ENCODE measurements at places on chromosomes 3 and 15.

GRCh38 chr3:146511402-146512134 is 32.8 kb downstream of the PLSCR1 start:
- no peak for DNase-seq

DNA sequence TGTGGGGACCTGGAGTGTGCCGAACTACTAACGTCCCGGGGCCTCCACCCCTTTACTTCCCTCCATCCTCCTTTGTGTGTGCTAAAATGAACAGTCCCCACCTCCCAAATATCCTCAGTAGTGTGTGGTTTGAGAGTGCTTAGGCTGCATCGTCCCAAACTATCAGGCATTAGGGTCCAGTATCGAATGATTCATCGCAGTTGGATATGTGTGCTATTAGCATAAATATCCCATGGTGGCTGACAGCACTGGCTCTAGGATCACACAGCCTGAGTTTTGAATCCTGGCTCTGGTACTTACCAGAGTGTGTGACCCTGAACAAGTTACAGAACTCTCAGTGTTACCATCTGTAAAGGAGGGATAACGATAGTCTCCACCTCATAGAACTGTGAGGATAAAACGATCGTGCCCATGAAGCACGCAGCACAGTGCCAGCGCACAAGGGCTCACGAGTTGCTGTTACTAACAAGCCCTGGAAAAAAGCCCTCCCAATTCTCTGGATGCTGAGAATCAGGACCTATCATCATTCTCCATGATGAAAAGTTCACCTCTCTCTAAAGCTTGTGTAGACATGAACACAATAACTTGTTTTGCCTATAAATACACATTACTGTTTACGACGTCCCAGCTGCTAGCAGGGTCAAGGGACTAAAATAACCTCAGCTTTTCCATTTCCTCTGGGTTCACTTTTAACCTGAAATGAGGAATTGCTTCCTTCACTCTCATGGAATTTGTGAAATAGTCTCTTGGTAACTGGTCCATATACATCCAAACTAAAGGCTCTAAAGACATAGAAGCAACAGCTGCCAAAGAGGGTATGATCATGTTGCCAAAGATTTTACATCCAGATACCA is 51.0 kb downstream of the VGLL4 start:
- no peak for DNase-seq

DNA sequence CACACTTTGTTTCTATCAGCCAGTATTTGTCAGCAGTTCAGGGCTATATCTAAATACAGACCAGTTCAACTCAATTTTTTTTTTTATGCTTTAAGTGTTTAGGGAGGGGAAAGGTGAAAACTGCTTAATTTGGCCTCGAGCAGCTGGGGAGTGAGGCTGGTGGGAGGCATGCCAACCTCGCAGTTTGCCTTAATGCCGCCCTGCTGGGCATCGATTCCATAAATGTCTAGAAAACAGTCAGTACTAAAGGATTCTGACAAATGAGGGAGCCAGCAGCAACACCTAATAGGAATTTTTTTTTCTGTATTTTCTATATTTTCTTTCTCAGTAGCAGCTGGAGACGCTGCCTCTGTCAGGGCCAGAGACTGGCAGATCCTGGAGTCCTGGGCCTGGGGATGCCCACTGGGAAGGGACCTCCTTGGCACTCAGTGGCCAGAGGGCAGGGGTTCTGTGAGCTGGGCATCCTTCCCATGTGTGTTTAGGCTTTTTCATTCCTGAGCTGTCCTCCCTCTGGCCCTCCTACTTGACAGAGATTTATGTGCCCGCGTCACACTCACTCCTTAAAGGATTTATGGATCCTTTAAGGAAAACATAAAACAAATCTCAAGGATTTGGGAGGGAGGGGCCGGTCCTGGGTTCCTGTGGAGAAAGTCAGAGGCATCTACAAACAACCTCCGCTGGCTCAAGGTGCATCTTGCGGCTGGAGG is 117.8 kb downstream of the WNT5A start:
- no peak for DNase-seq

DNA sequence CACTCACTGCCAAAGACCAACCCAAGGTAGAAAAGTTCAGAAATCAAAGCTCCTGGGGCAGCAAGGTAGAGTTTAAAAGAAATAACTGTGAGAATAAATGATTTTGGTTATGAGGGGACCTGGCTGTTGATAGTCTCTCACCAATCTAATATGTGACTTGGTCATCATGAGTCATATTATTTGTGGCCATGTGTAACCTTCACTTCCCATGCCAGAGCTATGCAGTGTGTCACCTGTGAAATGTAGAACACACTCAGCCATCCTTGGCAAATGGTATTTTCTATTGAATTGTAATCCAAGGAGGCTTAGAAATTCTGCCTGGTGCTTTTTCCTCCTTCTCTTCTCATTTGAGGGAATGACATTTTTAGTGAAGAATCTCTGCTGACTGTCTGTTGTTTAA is 184.2 kb upstream of the STAC start:
- no peak for DNase-seq

- DNase-seq, result no peak
Measured at GRCh38 chr3:26712211-26713026, 89.8 kb downstream of the LRRC3B start.

DNA sequence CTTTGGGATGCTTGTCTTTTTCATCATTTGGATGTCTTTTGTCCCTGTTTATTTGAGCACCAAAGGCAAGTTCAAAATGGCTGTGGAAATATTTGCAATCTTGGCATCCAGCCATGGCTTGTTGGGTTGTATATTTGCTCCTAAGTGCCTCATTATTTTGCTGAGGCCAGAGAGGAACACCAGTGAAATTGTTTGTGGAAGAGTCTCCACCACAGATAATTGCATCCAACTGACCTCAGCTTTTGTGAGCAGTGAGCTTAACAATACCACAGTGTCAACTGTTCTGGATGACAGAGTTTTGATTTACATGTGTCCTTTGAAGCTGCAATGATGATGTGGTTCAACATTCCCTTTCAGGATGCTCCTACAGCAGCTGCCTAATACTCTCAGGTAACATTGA is 83.0 kb upstream of the KCNAB1 start:
- DNase-seq, result no peak

DNA sequence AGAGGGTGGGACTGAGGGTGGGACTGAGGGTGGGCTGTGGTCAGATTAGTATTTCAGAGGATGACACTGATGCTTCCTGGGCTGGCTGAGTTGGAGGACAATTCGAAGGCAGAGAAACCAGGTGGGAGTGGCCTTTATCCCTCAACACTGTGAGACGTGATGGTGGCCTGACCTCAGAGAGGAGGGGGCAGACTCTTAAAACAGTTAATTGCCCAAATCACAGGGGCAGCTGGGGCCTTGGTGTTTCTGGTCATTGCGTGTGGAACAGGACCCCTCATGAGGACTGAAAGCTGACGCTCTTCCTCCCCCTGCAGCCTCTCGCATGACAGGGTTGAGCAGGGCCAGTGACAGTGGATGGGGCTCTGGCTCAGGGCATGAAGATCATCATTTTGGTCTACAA is 18.7 kb downstream of the DNASE1L3 start:
- no peak for DNase-seq

DNA sequence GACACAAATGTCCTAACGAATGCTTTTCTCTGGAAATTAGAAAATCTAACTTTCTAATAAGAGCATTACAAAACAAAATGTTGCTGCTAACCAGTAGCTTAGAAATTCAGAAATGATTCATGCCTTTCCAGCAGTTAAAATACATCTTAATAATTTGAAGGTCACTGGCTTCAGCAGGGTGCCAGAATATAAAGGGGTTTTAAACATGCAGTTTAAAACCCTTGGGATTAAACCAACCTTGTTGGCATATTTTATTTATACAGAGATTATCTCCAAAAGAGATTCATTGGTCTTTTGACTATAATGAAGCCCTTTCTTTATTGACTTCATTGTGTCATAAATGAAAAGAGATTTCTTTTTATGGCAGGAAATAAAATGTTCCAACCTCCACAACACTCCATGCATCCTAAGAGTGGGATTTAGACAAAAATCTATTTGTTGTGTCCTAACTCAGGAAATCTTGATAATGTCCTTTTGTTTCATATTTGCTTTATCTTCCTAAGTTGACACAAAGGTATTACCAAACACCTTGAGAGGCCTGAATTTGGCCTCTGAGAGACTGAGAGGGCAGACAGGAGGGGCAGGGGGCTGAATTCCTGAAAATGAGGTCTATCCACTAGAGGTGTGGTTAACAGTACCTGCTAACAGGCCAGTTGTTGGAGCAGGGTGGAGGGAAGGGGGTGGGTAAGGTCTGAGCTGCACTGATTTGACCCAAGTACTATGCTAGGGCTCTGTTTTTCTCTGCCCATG is 124.4 kb downstream of the FEZF2 start:
- no peak for DNase-seq

DNA sequence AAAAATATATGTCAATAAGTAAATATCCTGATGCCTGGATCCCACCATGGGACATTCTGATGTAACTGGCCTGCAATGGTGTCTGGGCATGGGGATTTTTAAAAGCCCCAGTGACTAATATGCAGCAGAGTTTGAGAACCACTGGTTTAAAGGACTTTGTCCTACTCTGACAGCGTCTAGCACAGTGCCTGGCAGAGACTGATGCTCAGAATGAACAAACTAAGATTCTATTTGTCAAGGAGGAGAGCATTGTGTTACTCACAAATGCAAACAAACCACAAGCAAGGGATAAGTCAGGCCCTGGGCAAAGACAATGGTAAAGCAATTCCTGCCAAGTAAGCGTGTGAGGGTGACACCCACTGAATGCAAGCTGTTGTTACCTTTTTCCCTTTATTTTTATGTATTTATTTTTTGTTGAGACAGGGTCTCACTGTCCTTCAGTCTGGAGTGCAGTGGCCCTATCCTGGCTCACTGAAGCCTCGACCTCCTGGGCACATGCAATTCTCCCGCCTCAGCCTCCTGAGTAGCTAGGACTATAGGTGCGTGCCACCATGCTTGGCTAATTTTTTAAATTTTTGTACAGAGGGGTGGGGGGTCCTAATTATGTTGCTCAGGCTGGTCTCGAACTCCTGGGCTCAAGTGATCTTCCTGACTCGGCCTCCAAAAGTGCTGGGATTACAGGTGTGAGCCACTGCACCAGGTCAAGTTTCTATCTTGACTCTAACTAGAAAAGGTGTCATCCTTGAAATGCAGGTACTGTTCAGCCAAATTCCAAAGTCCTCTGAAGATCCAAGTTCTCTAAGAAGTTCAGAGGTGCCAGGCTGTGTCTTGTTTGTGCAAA is 909 bp upstream of the GPD1L start:
- DNase-seq, result no peak

GRCh38 chr3:71389911-71390573 is 193.5 kb downstream of the FOXP1 start:
- DNase-seq, result no peak

GRCh38 chr3:61996366-61996765 is 377.0 kb downstream of the FEZF2 start:
- no peak for DNase-seq

GRCh38 chr3:48426401-48426909 is 3.4 kb downstream of the PLXNB1 start:
- no peak for DNase-seq

GRCh38 chr15:89201465-89202005 is 19.8 kb downstream of the RLBP1 start:
- no peak for DNase-seq

DNA sequence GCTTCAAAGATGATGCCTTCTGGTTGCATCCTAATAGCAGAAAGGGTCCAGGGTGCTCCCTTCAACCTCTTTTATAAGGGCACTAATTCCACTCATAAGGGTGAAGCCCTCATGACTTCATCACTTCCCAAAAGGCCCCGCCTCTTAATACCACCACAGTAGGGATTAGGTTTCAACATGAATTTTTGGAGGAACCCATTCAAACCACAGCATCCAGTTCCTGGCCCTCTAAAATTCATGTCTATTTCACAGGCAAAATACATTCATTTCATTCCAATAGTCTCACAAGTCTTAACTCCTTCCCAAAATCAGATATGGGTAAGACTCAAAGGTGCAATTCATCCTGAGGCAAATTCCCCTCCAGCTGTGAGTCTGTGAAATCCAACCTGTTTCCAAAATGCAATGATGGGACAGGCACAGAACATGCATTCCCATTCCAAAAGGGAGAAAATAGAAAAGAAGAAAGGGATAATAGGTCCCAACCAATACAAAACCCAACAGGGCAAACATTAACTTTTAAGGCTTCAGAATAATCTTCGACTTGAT is 124.0 kb downstream of the ATP1B3 start:
- DNase-seq, result no peak

- DNase-seq, result no peak
Measured at GRCh38 chr3:169554611-169555010, 108.9 kb downstream of the MECOM start.

DNA sequence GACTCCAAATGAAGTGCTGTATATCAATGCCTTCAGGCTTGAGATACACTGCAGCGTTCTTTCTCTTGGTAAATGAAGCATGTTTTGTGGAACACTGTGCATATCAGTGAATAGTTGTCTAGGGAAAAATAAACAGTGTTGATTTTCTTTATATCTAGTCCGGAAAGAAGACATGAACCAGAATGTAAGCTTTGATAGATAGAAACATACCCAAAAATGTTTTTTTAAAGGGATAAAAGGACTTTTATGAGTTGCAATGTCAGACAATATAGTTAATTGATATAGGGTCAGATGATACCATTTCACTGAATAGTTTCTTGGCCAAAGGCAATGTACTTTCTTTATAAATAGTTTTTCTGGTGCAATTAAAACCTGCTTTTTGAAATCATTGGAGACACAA is 1037.8 kb downstream of the OTOL1 start:
- no peak for DNase-seq

GRCh38 chr15:31049682-31050615 is 51.6 kb downstream of the TRPM1 start:
- no peak for DNase-seq

DNA sequence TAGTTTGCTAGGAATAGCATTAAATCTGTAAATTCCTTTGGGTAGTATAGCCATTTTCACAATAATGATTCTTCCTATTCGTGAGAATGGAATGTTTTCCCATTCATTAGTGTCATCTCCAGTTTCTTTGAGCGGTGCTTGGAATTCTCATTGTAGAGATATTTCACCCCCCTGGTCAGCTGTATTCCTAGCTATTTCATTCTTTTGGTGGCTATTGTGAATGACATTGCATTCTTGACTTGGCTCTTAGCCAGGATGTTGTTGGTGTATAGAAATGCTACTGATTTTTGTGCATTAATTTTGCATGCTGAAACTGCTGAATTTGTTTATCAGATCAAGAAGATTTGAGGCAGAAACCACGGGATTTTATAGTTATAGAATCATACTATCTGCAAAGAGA is 690.5 kb upstream of the ALCAM start:
- DNase-seq, result no peak

GRCh38 chr3:32076566-32076965 is 29.9 kb upstream of the GPD1L start:
- no peak for DNase-seq
